Tracheal epithelial cell (primary cell): ENCODE measurements at places on chromosomes 12 and 14. TPM values are rescaled to one million over a fixed set of nuclear protein-coding genes. Genes with fewer than 3 reads are reported as not detected.

Gene TAS2R10
- total RNA-seq: 0.21 and 0.24 TPM in 2 replicates

Gene CCNK
- 17.1 and 25.3 TPM in 2 replicates for total RNA-seq

Gene COCH
- 3.9 TPM in 1 of 2 replicates, not detected in the other for total RNA-seq

Gene FSCB
- total RNA-seq: not detected in 2 replicates

Gene SERPINA5
- not detected in 2 replicates for total RNA-seq

Gene GLI1
- total RNA-seq: under 0.01 TPM in 1 of 2 replicates, not detected in the other

Gene NTN4
- 47.5 and 108 TPM in 2 replicates for total RNA-seq

Gene GRIP1
- 4.6 and 5.5 TPM in 2 replicates for total RNA-seq

Gene ADAM21
- total RNA-seq: 0.48 and 0.64 TPM in 2 replicates

Gene ANG
- 4.9 and 7.2 TPM in 2 replicates for total RNA-seq

Gene ALX1
- total RNA-seq: 0.43 and 0.96 TPM in 2 replicates

Gene LALBA
- total RNA-seq: not detected in 2 replicates

Gene IFI27L1
- 7.7 and 8.9 TPM in 2 replicates for total RNA-seq

Gene TTC5
- total RNA-seq: 11.1 and 11.5 TPM in 2 replicates

Gene HCAR2
- total RNA-seq: 3.6 and 6.5 TPM in 2 replicates

Gene SERPINA6
- total RNA-seq: 0.48 TPM in 1 of 2 replicates, not detected in the other

Gene C14orf180
- total RNA-seq: not detected in 2 replicates

Gene B4GALNT1
- total RNA-seq: 0.48 TPM in 1 of 2 replicates, not detected in the other

Gene PHLDA1
- total RNA-seq: 26.9 and 40.7 TPM in 2 replicates

Gene SVOP
- not detected in 2 replicates for total RNA-seq

Gene GALC
- 10.6 and 12.1 TPM in 2 replicates for total RNA-seq

Gene PLA2G1B
- total RNA-seq: not detected in 2 replicates

Gene FRMD6
- 160 and 361 TPM in 2 replicates for total RNA-seq

Gene IFI27
- 30.7 and 39.5 TPM in 2 replicates for total RNA-seq

Gene TAS2R50
- total RNA-seq: 0.85 and 0.96 TPM in 2 replicates

Gene KLRD1
- under 0.01 and 0.24 TPM in 2 replicates for total RNA-seq

Gene RBP5
- total RNA-seq: not detected in 2 replicates

Gene NEDD1
- 41.9 and 43.5 TPM in 2 replicates for total RNA-seq

Gene LPCAT3
- total RNA-seq: 5.5 and 6.2 TPM in 2 replicates

Gene SIX6
- not detected in 2 replicates for total RNA-seq

Gene POTEG
- not detected in 2 replicates for total RNA-seq

Gene TMEM253
- total RNA-seq: 0.24 TPM in 1 of 2 replicates, not detected in the other

Gene TAS2R31
- 1.2 TPM in 1 of 2 replicates, not detected in the other for total RNA-seq

Gene ANKRD33
- total RNA-seq: not detected in 2 replicates

Gene NPFF
- not detected in 2 replicates for total RNA-seq

Gene SERPINA3
- 9.4 and 11.1 TPM in 2 replicates for total RNA-seq

Gene NKX2-1
- total RNA-seq: 0.48 and 7.0 TPM in 2 replicates

Gene GMPR2
- 95.1 and 97.1 TPM in 2 replicates for total RNA-seq

Gene PTPRQ
- total RNA-seq: not detected in 2 replicates

Gene INHBE
- total RNA-seq: 0.96 and 1.3 TPM in 2 replicates

Gene TRIM9
- 0.21 TPM in 1 of 2 replicates, not detected in the other for total RNA-seq

Gene INHBC
- total RNA-seq: not detected in 2 replicates

Gene FAIM2
- not detected in 2 replicates for total RNA-seq

Gene ZDHHC22
- total RNA-seq: not detected in 2 replicates

Gene GNG2
- total RNA-seq: 0.24 TPM in 1 of 2 replicates, not detected in the other

Gene GLT8D2
- total RNA-seq: 0.43 and 2.9 TPM in 2 replicates

Gene TBC1D30
- 0.72 and 4.0 TPM in 2 replicates for total RNA-seq

Gene HECTD4
- 13.0 and 13.3 TPM in 2 replicates for total RNA-seq

Gene KCNC2
- not detected in 2 replicates for total RNA-seq

Gene LRRC10
- not detected in 2 replicates for total RNA-seq

Gene PLEKHG7
- total RNA-seq: 0.24 TPM in 1 of 2 replicates, not detected in the other

Gene DNAH10
- total RNA-seq: under 0.01 TPM in 2 replicates

Gene DHRS2
- not detected in 2 replicates for total RNA-seq

Gene MSI1
- not detected in 2 replicates for total RNA-seq

Gene TAS2R9
- not detected in 2 replicates for total RNA-seq

Gene PTPRB
- 0.21 and 2.2 TPM in 2 replicates for total RNA-seq
